ENCODE measurements at places on chromosomes 7 and 10.

GRCh38 chr10:120734483-120735078 lies 116.6 kb upstream of the WDR11 start:
- no peak for DNase-seq

DNA sequence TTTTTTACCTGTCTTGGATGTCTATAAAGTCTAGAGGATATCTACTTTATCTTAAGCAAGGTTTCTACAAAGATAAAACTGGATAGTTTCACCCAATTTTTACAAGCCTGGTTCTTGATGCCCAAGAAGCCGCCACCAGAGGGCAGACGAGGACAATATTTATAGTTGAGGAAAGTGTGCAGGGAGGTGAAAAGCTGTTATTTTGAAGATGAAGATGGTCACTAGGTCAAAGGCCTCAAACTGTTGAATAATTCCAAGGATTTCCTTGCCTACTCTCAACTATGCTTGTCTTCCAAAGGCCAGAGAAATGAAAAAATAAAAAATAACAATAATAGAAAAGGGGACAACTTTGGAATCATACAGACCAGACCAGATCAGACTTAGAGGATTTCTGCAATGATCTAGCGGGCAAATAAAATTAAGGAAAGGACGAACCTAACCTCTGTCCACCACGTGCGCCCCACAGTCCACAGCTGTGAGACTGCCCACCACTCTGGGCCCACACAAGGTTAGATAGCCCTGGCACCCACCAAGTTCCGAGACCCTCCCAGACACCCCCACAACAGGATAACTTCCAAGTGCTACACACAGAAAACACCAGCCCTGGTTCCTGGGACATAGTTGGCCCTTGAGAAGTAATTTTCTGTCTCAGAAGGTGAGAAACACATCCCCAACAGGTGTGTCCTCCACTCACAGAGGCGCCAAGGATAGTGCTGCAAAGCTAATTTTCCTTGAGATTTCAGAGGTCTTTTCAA lies 2.8 kb downstream of the PKD1L1 start:
- DNase-seq: peak; percentile 55

- DNase-seq: no peak
Measured at GRCh38 chr7:132367795-132368194, 208.5 kb downstream of the PLXNA4 start.

GRCh38 chr10:130711072-130711471 lies 574.9 kb downstream of the GLRX3 start:
- no peak for DNase-seq

- DNase-seq: peak; percentile 20
Measured at GRCh38 chr10:66925896-66926715, at the start of gene LRRTM3. Gene LRRTM3, plus strand, starts transcription at chr10:66926036.

DNA sequence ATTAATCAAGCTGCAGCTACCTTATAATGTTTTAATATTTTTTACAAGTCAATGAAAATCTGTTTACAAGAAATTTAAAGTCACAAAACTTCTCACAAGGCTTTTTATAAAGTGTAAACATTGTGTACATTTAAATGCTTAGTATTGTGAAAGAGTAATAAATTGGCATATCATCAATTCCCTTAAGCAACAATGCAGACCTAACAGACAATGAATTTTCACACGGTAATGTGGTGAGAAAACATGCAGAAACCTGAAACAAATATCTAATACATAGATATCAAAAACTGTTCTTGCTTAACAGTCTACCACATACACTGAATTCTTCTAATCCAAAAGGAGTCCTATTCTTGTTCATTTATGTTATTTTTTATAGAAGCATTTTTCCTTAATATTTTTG lies 220.7 kb downstream of the CRPPA start:
- no peak for DNase-seq

- no peak for DNase-seq
Measured at GRCh38 chr10:93695740-93696139, 6.7 kb downstream of the FRA10AC1 start.

DNA sequence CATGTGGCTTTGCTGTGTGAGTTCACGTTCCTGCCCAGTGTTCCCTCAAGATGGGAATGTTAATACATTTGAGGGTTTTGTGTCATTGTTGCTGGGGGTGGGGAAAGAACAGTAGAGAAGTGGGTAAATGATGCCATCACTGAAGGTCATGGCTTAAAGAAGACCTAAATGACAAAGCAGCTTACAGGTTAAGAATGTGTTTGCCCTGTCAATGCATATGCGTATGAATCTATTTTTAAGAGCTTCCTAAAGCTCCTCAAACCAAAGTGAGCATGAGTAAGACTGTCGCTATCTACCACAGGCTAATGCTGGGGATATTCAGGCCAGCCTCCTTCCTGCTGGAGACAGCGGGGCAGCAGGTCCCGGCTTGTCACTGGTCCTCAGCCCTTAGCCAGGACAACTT lies 162.9 kb downstream of the CREB5 start:
- no peak for DNase-seq

- no peak for DNase-seq
Measured at GRCh38 chr7:83546586-83546985, 102.4 kb downstream of the SEMA3E start.

- no peak for DNase-seq
Measured at GRCh38 chr10:69955211-69955805, 97.3 kb upstream of the MACROH2A2 start.

- no peak for DNase-seq
Measured at GRCh38 chr10:15485684-15486316, 114.7 kb upstream of the FAM171A1 start.

DNA sequence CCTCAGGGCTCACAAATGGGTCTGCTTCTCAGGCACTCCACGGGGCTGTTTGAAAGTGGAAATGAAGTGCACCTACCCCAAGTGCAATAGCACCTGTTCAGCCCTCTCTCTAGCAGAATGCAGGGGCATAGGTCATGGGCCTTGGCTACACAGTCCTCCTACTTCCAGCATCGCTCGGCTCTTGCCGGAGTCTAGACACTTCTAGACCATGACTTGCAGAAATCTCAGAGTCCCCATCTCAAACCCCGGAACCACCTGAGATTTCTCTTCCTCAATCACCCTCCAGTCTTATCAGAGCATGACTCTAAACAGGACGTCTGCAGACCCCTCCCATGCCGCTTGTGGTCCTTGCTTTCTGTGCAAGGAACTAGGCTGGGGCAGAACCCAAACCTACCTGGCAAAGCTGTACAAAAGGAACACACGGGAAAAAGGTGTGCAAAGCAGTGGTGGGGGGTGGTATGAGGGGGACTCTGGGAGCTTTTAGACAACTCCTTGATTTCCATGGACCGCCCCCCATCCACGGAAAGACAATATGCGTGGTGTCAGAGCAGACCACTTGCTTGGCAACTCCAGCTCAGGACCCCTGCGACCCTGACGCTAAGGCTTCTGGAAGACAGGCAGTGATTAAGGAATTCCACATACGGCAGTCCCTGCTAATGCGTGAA lies 13.8 kb downstream of the TMEM273 start:
- no peak for DNase-seq

DNA sequence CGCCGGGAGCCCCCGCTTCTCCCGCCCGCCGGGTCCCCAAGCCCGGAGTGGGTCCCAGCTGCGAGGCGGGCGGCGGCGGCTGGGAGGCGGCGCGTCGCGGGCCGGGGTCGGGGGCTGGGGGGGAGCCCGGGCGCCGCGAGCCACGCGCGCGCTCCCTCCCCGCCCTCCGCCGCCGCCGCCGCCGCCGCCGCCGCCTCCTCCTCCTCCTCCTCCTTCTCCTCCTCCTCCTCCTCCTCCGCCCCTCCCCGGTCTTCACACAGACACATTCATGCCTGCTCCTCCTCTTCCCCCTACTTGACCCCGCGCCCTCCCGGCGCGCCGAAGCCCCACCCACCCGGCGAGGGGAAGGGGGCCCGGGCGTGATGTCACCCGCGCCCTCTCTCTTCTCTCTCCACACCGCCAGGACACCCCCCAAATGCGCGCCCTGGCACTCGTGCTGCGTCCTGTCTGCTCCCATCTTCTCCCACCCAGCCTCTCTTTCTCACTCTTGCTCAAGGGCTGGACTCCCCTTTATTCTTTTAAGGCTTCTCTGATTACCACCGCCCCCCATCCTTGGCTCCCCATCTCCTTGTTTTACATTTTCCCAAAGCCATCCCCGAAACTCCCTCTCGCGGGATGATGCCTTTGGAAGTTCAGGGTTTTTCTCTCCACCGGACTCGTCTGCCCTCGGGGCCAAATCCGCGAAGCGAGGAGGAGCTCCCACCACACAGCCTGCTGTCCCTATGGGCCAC lies 967 bp upstream of the GLI3 start:
- DNase-seq: no peak

All from AML-193 (cell line).